ENCODE measurements at places on chromosomes 11 and 22.
A peak's percentile ranks its signal among the peaks of the same experiment; 100 is the strongest.

DNA sequence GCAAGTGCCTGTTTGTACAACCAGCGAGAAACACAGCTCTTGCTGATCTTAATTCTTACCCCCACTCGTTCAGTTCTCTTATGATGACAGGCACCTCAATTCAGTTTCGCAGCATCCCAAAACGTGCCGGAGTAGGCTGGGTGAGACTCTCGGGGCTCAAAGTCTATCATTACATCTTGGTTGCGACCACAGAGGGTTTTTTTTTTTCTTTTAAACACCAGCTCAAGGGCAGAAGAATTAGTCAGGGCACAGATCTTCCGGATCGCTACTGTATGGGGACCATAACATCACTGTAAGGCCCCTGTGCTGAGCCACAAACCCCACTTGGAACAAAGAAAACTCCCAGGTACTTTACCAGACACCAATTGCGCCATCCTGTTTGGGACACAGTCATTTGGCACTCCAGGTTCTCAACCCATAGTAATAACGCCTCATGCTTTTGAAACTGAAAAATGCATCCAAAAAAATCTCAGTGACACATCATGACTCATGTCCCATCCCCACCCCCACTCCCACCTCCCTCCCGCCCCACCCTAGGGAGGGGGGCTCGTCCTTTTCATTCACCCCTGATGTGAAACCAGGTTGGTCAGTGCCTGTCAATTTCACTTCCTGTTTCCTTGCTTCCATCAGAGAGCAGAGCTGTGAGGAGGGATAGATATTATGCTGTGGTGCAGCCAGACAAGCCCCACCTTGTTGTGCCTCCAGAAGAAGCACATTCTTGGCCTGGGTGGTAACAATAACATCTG lies 41.0 kb upstream of the CD5 start:
- peak; percentile 9 for DNase-seq

DNA sequence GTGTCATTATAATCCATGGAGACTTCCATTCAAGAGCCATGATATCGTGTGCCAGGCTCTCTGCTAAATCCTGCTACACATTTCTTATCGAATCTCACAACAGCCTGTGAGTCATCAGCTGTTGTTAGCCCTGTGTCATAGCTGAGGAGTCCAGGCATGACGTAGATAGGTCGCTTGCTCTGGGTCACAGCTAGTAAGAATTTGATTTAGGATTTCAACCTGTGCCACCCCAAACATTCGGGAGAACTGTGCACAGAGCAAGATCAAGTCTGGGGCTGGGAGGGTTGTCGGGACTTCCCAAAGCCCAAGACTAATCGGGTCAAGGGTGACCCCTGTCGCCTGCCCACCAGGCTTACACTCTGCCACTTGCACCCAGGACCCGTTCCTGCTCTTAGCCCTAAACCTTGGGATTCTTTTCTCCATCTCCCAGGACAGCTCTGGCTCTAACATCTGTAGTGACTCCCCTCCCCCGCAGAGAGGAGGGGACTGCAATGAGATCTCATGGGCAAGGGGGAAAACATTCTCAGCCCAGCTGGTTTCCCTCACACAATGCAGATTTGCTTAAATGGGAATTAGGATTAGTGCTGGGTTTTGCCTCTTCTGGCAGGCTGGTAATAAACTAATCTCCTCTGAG lies 34.3 kb downstream of the TSPAN18 start:
- DNase-seq, result peak; percentile 92

GRCh38 chr11:35173011-35173511 lies 34.1 kb downstream of the CD44 start:
- no peak for DNase-seq

DNA sequence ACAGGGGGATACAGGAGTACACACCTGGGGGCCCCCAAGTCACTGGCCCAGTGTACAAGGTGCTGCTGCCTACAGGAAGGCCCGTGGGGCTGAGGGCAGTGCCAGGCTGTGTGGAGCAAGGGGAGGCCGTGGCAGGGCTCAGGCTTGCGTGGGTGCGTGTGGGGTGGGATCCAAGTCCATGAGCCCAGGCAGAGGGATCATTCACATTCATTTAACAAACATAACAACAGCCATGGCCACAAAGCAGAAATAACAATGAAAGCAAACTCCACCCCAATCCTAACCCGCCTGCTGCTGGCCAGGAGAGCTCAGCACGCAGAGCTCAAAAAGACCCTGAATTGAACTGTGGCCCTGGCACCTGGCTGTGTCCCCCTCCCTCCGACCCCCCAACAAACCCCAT lies 17.0 kb upstream of the SCGB1A1 start:
- no peak for DNase-seq

- no peak for DNase-seq
These were observed 10.5 kb downstream of the TOLLIP start for GRCh38 chr11:1298695-1299492.
